ENCODE measurements at places on chromosomes 5 and 9.
A peak's percentile ranks its signal among the peaks of the same experiment; 100 is the strongest.

DNA sequence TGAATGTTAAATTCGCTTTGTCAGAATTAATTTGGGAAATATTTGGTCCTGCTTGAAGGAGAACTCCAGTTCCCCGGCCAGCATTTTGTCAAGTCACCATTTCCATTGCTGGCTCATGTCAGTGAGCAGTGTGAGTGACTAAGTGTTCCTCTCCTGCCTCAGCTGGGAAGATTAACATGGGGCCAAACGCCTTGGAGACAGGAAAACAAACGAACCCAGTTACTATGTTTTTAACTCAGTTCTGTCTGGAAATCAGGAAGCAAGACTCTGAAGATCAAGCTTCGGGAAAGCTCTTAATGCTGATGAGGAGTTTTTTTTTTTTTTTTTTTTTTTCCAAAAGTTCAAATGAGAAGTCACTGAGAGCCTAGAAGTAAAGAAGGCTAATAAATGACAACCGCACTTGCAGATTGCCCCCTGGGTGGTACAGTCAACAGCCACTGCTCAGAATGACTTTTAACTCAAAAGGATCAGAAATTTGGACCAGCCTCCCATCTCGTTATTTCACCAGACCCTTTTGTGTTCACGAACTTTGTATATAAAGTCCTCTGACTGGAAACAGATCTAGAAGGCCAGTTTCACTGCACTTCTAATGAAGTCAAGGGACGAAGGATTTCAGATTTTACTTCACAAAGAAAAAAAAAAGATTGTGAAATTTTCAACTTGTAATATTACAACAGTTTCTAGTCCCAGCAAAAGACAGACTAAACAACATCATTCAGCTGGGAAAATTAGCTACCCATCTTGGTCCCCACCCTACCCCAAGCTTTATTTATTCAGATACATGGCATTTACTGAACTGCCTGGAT is 121.3 kb downstream of the LHFPL2 start:
- DNase-seq: peak; percentile 92

GRCh38 chr5:153891394-153891793 is 147.3 kb downstream of the FAM114A2 start:
- no peak for DNase-seq

DNA sequence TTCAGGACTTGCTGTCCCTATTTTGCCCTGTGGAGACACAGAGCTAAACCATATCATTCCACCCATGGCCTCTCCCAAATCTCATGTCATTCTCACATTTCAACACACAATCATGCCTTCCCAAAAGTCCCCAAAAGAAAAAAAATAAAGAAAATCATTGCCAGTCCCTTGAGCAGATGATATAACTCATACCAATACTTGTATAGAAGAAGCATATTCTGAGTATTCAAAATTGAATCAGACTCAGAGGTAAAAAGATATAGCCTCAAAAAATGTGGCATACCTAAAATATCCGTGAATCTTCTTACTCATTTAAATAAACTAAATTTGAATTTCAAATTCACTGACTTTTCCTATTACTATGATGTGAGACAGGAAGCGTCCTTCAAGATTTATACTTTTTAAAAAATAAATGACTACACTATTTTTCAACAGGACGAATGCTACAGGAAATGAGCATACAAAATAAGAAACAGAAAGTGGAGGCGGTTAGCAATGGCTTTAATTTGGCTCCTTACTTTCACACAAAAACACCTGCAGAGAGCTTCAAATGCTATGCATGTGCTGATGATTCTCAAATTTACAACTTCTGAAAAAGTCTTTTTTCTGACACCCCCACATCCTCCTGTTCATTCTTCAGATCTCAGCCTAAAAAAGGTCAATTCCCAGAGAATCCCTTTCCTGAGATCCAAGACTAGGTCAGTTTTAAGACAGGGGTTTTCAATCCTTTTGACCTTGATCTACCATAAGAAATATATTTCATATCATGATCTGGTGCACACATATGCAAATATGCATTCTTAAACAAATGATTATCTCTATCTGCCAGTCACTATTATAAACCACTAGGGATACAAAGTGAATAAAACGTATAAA is 39.6 kb upstream of the DMXL1 start:
- no peak for DNase-seq

GRCh38 chr9:7967851-7968250 is 168.3 kb upstream of the DMAC1 start:
- no peak for DNase-seq

DNA sequence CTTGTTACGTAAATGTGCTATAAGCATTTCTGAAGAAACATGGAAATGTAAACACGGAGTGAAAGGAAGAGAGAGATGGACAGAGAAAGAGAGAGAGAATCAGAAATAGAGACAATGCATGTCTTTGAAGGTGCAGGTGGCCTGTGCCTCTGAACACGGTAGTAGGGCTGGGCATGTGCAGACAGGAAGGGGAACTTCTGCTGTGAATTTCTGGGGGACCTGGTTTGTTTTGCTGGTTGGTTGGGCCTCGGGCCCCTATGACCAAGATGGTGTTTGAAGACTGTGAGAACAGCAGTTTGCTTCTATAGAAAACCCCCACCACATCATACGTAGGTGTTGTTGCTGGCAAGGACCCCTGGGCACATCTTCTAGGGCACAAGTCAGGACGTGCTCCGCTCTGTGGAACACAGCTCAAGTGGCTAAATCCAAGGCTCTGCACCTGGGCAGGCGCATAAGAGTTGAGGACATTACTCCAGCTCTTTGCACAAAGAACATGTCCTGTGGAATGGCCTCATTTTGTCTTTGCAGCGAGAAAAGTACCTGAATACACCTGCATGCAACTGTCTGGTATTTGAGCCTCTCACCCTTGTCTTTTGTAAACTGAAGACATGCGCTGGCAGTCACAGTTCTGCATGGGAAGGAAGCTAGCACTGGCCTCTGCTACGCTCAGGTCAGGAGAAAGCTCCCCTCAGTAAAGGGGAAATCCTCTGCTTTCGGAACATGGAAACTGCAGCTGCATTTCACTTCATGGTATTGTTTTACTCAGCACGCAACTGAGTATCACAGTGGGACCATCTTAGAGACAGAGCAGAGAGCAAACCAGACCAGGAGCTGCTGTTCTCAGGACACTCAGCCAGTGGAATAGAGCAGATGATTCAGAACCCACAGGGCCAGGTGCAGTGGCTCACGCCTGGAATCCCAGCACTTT is 2.7 kb downstream of the OR2V2 start:
- no peak for DNase-seq

DNA sequence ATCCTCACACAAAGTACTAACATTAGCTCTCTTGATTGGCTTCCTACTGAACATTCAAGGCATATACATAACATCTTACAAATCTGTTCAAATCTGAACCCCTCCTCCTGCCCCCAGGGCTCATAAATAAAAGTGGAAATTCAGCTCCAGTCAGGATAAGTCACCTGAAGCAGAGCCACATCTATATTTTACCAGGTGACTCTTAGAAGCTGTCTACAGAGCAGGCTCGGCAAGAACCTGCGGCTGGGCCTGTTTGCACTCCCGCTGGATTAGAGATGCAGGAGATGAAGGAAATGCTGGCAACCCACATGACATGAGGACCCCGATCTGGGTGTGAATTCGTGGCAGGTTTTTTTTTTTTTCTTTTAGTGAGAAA is 3.0 kb upstream of the CPLX2 start:
- DNase-seq: no peak

DNA sequence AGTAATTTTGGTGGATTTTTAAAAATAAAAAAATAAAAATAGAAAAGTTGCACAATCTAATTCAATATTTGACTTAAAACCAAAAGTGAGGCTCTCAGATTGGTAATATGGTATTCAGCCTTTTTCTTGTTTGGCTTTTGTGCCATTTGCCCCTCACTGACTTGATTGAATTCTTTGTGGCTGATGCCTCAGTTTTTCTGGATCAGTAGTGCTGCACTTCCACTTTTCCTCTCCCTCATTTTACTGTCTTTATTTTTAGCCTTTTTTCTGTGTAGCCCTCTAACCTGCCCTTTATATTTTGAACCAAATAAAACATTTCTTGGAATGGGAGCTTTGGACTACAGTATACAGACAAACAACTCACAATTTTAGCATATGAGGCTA is 3.8 kb upstream of the MSMP start:
- DNase-seq: no peak

- DNase-seq: no peak
These were observed 9.2 kb downstream of the LHX2 start for GRCh38 chr9:124020520-124021384.

DNA sequence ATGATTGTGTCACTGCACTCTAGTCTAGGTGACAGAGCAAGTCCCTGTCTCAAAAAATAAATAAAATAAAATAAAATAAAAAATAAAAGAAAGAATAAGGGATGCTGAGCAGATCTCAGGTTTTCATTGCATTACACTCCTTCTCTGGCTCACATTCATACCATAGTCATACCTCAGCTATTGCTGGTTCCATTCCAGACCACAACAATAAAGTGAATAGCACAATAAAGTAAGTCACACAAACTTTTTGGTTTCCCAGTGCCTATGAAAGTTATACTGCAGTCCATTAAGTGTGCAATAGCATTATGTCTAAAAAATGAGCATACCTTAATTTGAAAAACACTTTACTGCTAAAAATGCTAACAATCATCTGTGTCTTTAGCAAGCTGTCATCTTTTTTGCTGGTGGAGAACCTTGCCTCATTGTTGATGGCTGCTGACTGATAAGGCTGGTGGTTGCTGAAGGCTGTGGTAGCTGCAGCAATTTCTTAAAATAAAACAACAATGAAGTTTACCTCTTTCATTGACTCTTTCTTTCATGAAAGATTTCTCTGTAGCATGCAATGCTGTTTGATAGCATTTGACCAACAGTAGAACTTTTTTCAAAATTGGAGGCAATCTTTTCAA is 415.7 kb downstream of the ZNF608 start:
- no peak for DNase-seq

GRCh38 chr5:12805165-12805698 is 901.0 kb upstream of the CTNND2 start:
- no peak for DNase-seq

GRCh38 chr5:179753971-179754370 is 21.3 kb downstream of the MAML1 start:
- no peak for DNase-seq

GRCh38 chr5:55052383-55052931 is 28.4 kb downstream of the GZMK start:
- no peak for DNase-seq

DNA sequence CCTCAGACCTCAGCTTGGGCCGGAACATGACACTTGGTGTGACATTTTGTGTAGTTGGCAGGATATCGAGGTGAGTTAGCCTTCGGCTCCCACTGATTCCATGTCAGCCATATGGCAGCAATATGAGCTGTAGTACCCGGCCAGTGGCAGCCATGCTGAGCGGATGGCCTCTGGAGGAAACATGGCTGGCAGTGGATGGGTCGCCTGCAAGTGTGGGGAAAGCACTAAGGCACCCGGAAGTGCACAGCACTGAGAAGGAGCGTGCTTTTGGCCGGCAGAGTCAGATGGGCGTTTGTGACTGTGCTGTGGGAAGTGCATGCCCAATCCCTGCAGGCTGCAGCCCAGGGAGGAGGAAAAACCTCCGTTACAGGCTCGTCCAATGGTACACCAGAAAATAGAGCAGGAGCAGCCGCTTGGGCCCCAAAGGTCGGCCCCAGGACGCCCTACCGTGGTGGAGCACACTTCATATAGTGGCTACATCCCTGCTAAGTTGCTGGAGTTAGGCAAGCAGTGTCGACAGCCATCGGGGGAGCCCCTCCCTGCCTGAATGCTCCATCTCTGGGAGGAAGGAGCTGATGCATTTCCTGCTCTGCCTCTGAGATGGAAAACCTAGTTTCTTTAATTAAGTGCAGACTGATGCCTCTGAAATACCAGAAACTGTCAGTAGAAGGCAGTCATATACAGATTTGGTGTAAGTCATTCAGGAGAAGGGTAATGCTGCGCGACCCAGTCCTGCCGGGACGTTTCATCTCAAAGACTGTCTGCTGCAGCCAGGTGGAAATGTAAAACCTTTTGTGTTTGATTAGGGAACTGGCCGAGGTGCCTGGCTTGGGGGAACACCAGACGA is 2185.8 kb upstream of the ACO1 start:
- no peak for DNase-seq
